ELF-1 (cell line): ENCODE measurements at places on chromosomes 7 and 10.
A peak's percentile ranks its signal among the peaks of the same experiment; 100 is the strongest.

- DNase-seq: no peak
Observed at GRCh38 chr7:123051916-123052315, 56.4 kb upstream of the TAS2R16 start.

DNA sequence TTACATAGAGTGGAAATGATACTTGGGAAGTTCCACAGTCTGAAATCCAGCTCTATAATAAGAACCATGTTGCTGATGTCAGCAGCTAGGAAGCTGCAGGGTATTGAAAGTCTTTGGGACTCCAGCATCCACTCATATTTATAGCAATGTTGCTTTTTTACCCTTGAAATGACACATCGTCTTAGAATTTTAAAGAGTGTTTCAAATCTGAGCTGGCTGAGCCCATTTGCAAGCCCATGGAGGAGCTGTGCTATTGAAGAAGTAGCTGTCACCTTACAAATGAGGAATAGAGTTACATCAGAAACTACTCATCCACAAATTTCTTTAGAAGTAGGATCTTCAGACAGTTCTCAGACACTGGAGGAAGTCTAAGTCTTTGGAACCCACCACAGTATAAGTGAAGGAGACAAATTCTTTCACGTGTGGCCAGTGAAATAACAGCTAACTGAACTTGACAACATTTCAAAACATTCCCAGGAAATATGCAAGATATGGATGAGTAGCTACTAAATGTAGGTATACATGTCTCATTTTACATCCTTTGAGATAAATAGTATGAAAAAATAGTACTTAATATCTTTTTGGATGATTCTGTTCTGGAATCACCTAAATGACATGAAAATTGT is 203.6 kb downstream of the ZNF365 start:
- DNase-seq: no peak

- DNase-seq: no peak
Observed at GRCh38 chr7:47447621-47448349, 134.1 kb downstream of the TNS3 start.

DNA sequence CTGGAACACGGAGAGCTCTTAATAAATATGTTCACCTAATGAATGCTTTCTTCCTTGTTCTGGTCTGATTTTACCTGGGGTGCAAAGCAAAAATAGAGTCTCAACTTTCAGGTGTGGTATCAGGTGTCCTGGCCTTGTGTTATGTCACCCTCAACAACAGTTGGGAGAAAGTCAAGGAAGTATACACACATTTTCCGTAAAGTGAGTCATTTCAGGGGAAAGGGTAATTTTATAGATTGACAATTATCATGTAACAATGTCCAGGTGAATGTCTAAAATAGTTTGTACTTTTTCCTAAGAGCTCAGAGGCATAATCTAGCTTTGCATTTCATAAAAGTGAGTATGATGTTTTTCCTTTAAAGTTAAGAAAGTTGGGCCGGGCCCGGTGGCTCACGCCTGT is 287.4 kb downstream of the SKIDA1 start:
- no peak for DNase-seq

GRCh38 chr7:4123823-4124222 is 558.3 kb upstream of the FOXK1 start:
- no peak for DNase-seq

GRCh38 chr10:34281661-34282582 is 533.2 kb downstream of the PARD3 start:
- DNase-seq: no peak

- DNase-seq: no peak
Observed at GRCh38 chr7:114255404-114255841, 159.2 kb upstream of the FOXP2 start.

- peak; percentile 15 for DNase-seq
Observed at GRCh38 chr7:18873734-18874336, 243.6 kb downstream of the TWIST1 start.

GRCh38 chr7:112777406-112777805 is 12.8 kb downstream of the TMEM168 start:
- DNase-seq: no peak

DNA sequence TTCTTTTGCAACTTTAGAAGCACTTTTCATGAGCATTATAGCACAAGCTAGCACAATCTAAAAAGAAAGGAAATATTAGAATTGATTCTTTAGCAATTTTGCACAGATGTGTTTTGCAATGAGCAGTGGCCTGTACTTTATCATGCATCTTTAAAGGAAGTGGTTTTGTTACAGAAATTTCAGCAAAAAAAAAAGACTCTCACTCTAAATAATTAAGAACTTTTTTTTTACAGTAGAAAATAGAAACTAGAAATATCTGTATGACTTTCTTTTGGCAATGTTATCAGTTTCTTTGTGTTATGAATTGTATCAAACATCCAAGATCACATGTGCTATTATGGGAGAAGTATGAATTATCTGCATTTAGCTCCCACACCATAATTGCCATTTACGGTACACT is 195.7 kb upstream of the KLF6 start:
- no peak for DNase-seq

GRCh38 chr10:112507046-112507445 is 60.0 kb downstream of the VTI1A start:
- no peak for DNase-seq

DNA sequence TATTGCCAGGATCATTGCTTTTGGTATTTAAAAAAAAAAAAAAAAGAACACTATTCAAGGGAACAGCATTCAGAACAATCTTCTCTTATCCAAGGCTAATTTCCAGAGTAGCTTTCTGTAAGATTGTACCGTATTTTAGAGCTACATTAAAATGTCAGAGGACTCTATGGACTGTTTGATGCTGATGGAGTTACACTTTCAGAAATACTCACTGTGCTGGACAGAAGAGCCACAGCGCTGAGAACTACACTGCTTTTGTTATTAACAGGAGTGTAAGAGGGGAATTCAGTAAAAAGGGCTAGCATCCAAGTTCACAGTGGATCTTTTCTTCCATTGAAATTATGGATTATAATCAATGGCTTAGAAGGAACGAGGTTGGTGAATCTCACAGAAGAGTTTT is 247.7 kb downstream of the AHR start:
- no peak for DNase-seq

- peak; percentile 43 for DNase-seq
Observed at GRCh38 chr7:1992554-1992953, 240.2 kb downstream of the MAD1L1 start.

DNA sequence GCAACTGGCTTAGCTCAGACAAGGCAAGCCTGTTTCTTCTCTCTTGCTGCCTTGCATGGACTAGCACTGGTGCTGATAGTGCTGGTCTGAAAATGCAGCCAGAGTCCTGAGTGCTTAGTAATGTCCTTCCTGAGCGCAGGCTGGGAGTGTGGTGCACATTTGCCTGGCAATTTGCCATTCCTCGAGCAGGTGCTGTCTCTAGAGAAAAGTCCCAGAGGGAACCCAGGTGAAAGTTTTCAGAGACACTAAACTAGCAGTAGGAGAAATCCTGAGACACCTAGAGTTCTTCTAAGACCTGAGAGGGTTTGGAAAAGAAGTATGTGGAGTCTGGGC is 1.9 kb downstream of the SFTPD start:
- DNase-seq: no peak

GRCh38 chr7:90180011-90180585 is 25.8 kb downstream of the STEAP1 start:
- DNase-seq: no peak

DNA sequence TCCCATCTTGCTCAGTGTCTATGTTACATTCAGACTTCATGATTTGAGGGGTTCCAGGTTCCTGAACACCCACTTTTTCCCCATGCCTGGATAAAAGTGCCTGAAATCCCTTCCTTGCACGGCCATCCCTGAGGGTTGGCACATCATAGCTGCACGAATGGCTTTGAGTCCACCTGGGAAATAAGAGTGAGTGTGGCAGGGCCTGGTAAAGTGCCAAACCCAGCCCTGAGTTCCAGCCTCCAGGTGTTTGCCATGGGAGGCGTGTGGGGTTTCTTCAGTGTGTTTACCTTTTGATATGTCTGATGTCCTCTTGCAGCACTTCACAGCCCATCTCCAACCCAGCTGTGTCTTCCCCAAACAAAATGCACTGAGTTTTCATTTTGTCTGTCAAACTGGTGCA is 145.7 kb downstream of the PAXIP1 start:
- no peak for DNase-seq

GRCh38 chr10:3873728-3874461 is 88.9 kb upstream of the KLF6 start:
- no peak for DNase-seq

- DNase-seq: peak; percentile 14
Observed at GRCh38 chr7:22252016-22252415, 104.9 kb downstream of the RAPGEF5 start.

GRCh38 chr7:14734839-14735321 is 167.7 kb downstream of the DGKB start:
- DNase-seq: peak; percentile 62

DNA sequence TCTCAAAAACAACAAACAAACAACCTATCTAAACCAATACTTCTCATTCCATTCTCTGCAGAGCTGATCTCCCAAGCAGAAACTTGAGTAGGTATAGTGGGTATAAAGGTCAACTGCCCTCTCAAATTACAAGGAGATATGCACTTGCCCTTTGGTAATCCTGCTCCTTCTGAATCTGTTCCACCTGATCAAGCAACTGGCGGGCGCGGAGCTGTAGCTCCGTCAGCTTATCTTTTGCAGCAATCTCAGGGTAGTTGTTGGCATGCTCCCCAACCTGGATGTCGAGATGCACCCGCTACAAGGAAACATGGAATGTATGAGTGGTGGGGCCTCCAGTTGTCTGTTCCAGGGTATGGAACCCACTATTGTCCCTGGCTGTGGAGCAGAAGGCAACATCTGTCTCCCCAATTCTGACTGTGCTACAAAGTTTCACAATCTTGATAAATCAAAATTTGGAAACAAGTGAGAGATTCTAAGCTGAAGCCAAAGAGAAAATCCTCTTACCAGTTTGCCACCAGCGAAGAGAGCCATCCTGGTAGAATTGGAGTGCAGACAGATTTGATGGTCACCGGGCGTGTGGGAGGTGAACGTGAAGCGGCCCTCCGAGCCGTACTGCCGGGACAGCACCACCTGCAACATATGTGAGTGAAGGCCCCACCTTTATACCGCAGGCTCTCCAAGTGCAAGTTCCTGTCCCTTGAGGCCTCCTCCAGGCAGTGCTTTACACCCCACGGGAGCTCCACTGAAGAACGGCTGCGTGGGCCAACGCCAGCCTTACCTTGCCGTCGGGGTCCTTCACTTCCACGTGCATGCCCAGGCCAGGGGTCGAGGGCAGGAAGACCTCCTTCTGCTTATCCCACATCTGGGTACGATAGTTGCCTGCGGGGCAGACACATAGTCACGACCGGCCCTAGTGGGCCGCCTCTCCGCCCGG is 819 bp downstream of the TMED4 start:
- no peak for DNase-seq
